ENCODE measurements at places on chromosomes 5 and 9.

GRCh38 chr9:136947955-136948510, 3.0 kb downstream of the C8G start:
- peaks cover 7% of the 10 kb centered on the region for H3K4me1 ChIP-seq
- no peak overlapping the region for H3K27ac ChIP-seq
- H3K4me3 ChIP-seq: no peak overlapping the region
- no peaks in the 10 kb centered on the region for H3K27me3 ChIP-seq
- no peak for DNase-seq
- no peaks in the 10 kb centered on the region for H3K36me3 ChIP-seq

GRCh38 chr9:85042981-85043647, 373.6 kb downstream of the NTRK2 start:
- H3K4me1 ChIP-seq: no peaks in the 10 kb centered on the region
- no peak overlapping the region for H3K4me3 ChIP-seq
- DNase-seq: no peak
- H3K27ac ChIP-seq: no peak overlapping the region
- H3K36me3 ChIP-seq: no peaks in the 10 kb centered on the region

GRCh38 chr5:157172403-157172802, 6.3 kb upstream of the GARIN3 start:
- no peaks in the 10 kb centered on the region for H3K27me3 ChIP-seq
- H3K27ac ChIP-seq: no peak overlapping the region
- H3K36me3 ChIP-seq: no peaks in the 10 kb centered on the region
- H3K4me1 ChIP-seq: no peaks in the 10 kb centered on the region
- no peak for DNase-seq
- H3K4me3 ChIP-seq: no peak overlapping the region

DNA sequence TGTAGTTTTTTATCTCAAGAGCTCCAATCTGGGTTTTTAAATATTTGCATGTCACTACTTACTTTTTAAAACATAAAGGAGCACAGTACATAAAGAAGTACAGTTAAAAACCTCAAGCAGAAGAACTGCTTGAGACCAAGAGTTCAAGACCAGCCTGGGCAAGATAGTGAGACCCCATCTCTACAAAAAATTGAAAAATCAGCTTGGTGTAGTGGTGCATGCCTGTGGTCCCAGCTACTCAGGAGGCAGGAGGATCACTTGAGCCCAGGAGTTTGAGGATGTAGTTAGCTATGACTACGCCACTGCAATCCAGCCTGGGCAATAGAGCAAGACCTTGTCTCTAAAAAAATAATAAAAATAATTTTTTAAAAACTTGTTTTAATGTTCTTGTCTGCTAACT, 972.7 kb upstream of the DMAC1 start:
- no peaks in the 10 kb centered on the region for H3K4me1 ChIP-seq
- no peaks in the 10 kb centered on the region for H3K36me3 ChIP-seq
- no peak for DNase-seq
- no peak overlapping the region for H3K4me3 ChIP-seq

GRCh38 chr9:114374936-114375335, 12.8 kb downstream of the AKNA start:
- H3K27me3 ChIP-seq: no peaks in the 10 kb centered on the region
- H3K4me1 ChIP-seq: peaks cover 12% of the 10 kb centered on the region
- no peak for DNase-seq
- H3K4me3 ChIP-seq: no peak overlapping the region
- H3K36me3 ChIP-seq: no peaks in the 10 kb centered on the region
- H3K27ac ChIP-seq: no peak overlapping the region

GRCh38 chr5:43294226-43294625, 19.0 kb downstream of the HMGCS1 start:
- DNase-seq: no peak
- no peaks in the 10 kb centered on the region for H3K4me1 ChIP-seq
- no peaks in the 10 kb centered on the region for H3K36me3 ChIP-seq
- no peak overlapping the region for H3K27ac ChIP-seq
- no peaks in the 10 kb centered on the region for H3K27me3 ChIP-seq

DNA sequence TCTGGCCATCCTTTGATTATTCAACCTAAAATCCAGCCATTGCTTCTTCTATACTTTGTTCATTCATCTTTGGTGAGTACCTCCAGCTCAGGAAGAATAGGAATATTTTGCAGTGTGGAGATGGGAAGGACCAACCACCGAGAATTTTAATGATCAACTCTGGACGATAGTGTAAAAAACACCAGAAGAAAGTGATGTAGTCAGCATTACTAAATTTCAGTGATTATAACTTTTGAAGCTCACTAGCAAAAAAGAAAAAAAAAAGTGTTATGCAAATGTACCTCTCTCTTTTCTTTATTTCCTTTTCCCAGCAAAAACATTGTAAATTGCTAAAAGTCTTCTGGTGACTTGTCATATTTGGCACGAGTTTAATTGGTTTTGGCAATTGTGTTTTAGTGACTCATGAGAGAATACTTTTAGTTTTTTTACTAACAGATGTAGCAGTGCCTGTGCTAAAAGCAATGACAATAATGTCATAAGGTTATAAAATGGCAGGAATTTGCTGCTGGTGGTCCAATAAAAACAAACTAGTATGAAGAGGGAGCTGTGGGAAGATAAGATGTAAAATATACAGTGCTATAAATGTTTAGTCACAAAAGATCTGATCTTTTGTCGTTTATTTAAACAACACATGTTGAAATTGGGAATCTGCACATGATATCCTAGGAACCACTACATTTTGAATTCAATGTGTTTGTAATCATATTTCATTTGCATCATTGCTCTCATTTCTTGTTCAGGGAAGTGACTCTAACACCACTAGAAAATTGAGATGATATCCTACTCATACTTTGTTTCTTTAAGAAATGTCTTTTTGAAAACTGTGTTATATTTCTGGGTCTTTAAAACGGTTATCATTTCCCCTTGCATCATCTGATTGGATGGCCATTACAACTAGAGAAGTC, 81.3 kb upstream of the ERCC6L2 start:
- no peaks in the 10 kb centered on the region for H3K4me1 ChIP-seq
- no peaks in the 10 kb centered on the region for H3K36me3 ChIP-seq
- DNase-seq: no peak
- no peak overlapping the region for H3K27ac ChIP-seq

- H3K36me3 ChIP-seq: no peaks in the 10 kb centered on the region
- H3K27ac ChIP-seq: no peak overlapping the region
- H3K4me1 ChIP-seq: no peaks in the 10 kb centered on the region
- H3K27me3 ChIP-seq: no peaks in the 10 kb centered on the region
- DNase-seq: no peak
- H3K4me3 ChIP-seq: no peak overlapping the region
Observed at GRCh38 chr5:38608874-38609273, 52.4 kb upstream of the LIFR start.

DNA sequence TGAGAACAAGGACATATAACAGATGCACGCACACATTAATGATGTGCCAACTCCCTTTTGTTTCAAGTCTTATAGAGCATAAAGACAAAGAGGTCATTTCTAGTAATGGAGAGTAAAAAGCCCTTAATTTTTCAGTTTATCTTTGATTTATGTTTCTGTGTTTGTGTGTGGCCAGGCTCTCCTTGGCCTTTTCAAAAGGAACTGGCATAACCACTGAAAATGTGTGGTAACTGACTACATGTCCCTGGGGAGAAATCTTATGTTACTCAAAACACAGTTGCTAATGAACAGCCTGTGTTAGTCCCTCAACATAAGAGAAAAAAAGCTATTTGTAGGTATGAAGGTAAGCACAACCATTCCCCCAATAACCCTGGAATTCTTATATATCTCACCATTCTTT, 47.6 kb upstream of the SHOC1 start:
- no peaks in the 10 kb centered on the region for H3K27me3 ChIP-seq
- H3K4me1 ChIP-seq: no peaks in the 10 kb centered on the region
- no peak overlapping the region for H3K27ac ChIP-seq
- no peak for DNase-seq

- H3K4me3 ChIP-seq: no peak overlapping the region
- H3K36me3 ChIP-seq: no peaks in the 10 kb centered on the region
- DNase-seq: no peak
- no peak overlapping the region for H3K27ac ChIP-seq
- no peaks in the 10 kb centered on the region for H3K27me3 ChIP-seq
- no peaks in the 10 kb centered on the region for H3K4me1 ChIP-seq
Observed at GRCh38 chr5:177382423-177383029, 1.7 kb upstream of the SLC34A1 start.

- H3K36me3 ChIP-seq: no peaks in the 10 kb centered on the region
- H3K4me1 ChIP-seq: no peaks in the 10 kb centered on the region
- no peak overlapping the region for H3K27ac ChIP-seq
- no peak overlapping the region for H3K4me3 ChIP-seq
Observed at GRCh38 chr9:78572266-78572665, 275.3 kb downstream of the PSAT1 start.

Data from breast epithelium (tissue), 4 donors.